ENCODE measurements at places on chromosomes 6 and 20.
A peak's percentile ranks its signal among the peaks of the same experiment; 100 is the strongest.

GRCh38 chr6:3209114-3210023, 18.1 kb downstream of the TUBB2B start:
- no peak for DNase-seq

DNA sequence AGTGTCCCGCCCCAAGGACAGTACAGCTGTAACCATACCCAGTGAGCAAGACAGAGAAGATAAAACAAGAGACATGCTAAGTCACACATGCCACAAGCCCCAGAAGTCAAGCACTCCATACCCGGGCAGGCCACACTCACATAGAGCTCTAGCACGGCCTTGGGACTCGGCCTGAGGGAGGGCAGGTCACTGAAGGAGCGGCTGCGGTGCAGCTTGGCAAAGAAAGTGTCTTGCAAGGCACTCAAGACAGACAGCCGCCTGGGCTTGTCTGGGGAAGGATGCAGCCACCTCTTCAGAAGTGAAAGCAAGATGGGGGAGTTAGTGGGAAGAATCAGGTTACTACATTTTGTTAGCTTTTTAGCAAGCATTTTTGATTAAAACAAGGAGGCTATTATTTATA, 48.7 kb upstream of the ARMH2 start:
- DNase-seq, result no peak

DNA sequence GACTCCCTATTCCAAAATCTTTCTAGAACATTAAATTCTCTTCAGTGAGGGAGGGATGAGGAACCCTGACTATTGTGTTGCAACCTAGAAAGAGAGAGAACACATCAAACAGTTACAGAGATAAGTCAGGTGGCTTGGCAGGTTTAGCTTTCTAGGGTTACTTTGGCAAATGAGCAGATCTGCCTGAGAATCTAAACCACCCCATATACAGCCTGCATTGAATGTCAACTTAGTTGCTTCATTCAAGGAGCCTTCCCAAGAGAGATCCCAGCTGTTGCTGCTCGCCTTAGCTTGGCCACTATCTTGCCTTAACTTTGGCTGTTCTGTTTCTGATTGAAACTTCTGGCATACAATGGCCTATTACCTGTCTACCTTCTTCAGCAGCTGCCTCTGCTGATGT, 74.7 kb upstream of the TCF21 start:
- DNase-seq, result no peak

GRCh38 chr6:156954191-156954590, 177.0 kb downstream of the ARID1B start:
- DNase-seq, result no peak

DNA sequence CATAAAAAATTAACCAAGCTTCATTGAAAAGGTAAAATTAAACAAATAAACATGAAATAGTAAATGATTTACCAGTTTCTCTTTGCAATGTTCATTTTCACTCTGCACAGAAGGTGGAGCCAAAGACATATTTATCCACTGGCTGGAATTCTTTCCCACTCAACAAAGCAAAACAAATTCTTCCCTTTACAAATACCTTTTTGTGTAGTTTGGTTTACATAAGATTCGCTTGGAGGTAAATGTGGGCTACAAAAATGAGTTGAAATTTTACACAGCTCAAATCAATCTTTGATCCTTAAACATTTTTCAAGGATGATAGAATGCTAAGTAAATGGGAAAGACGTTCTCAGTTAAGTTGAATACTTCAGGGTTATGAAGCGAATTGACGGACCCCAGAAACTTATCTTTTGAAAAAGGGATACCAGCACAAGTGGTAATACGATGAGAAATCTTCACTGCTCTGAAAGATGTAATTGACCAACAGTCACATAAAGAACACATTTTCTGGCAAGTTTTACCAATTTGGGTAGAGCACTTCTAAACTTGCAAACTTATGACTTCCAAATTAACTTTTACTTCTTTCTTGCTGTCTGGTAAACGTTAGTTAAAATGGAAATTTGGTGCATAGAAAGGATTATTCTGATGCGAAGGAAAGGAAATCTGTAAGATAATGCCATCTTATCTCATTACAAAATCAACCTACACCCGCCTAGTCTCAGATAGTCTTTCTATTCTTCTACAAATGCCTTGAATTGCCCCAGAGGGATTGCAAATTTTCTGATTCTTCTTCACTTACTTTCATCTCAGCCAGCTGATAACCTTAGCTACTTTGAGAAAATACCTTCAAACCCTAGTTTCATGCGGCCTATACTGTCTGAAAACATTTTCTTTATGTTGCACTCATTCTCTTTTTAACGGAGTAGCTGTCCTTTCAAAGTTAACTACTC, 4.7 kb upstream of the GJA1 start:
- peak; percentile 37 for DNase-seq

DNA sequence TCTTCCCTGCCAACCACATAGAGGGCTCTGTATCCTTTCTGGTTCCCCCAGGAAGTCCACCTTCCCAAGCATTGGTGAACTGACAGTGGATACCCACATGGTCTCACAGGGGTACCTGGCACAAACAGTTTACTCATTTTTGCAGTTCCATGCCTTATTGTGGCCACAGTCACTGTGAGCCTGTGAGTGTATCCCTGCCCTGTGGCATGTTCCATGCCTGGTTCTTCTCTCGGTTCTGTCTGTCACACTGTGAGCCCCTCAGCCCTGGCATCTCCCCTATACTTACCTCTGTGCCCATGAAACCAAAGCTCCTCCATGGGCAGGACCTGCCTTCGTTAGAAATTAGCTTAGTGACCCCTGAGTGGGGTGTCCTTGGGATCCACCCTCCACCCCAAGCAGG, 107.8 kb downstream of the TOX2 start:
- DNase-seq, result no peak

- no peak for DNase-seq
These were observed 34.9 kb downstream of the CYP21A2 start for GRCh38 chr6:32073101-32073500.

DNA sequence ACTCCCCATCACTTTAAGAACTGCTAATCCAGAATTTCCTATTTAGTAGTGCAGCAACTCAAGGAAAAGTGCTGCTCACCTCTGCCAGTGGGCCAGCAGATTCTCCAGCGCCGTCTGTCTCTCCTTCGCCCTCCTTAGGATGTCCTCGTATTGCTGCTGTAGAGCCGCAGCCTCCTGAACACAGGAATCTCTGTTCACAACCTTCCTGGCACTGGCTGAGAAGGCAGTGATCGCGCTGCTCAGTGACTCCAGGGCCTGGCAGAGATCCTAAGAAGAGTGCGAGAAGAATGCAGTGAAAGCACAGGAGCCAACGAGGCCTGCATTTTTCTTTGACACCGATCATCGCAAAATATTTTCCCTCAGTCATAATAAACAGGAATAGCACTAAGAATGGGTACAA, 209.0 kb downstream of the SYNE1 start:
- no peak for DNase-seq

DNA sequence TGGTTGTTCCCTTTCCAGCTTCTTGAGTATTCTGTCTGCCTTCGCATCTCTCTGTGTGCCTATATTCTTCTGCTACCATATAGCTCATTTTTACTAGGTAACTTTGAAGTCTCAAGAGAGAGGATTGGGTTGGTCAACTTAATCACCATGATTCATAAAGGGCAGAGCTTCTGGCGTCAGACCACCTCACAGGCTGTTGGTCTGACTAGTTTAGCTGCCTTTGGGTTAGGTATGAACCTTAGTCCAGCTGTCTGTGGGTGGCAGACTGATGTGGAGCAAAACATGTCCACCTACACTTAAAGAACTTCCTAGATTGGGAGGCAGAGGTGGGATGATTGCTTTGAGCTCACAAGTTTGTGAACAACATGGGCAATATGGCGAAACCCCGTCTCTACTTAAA, 192.2 kb upstream of the SGK1 start:
- peak; percentile 77 for DNase-seq

- peak; percentile 80 for DNase-seq
These were observed 37.6 kb upstream of the HINT3 start for GRCh38 chr6:125918681-125919566.

- DNase-seq, result no peak
These were observed 59.2 kb downstream of the AKAP12 start for GRCh38 chr6:151299011-151299410.

- no peak for DNase-seq
These were observed 94.7 kb downstream of the RPP40 start for GRCh38 chr6:4909063-4909706.

DNA sequence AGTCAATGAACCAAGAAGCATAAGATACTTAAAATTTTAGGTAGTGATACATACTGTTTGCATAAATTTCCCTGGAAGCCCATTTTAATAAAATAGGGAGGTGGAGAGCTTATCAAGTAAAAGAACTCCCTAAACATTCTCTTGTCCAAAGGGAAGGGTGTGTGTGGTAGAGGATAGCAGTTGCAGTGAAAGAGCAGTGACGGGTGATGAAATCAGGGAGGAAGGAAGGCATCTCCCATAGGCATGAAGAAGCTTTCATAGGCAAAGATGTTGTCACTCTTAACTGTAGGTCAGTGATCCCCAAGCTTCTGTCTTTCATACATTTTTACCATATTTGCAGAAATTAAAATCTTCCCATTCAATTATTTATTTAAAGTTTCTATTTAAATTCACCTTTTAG, 60.0 kb upstream of the ZNF831 start:
- peak; percentile 52 for DNase-seq

DNA sequence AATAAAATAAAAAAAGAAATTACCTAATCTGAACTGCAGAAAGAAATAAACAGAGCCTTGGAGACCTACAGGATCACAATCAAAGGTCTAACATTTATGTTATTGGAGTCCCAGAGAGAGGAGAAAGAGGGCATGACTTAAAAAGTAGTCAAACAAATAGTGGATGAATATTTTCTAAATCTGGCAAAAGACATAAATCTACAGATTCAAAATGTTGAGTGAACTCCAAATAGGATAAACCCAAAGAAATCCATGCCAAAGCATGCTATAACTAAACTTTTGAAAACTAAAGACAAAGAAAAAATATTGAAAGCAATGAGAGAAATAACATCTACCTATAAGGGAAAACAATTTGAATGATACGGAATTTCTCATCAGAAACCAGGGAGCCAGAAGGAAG, 38.2 kb downstream of the PSMB1 start:
- DNase-seq, result no peak

DNA sequence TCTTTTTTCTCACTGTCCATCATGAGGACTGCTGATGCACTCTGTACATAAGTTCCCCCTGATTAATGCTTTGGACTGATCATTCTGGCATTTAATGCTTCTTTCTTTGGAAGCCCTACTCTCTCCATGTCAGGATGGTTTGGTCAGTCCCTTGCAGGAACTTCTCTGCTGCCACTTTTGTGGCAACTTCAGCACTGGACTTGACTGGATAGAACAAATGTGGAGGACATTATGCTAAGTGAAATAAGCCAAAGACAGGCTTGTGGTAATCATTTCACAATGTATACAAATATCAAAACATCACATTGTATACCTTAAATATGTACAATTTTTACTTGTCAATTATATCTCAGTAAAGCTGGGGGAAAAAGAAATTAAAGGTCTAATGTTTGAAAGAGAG, 12.2 kb upstream of the BRPF3 start:
- DNase-seq, result no peak

DNA sequence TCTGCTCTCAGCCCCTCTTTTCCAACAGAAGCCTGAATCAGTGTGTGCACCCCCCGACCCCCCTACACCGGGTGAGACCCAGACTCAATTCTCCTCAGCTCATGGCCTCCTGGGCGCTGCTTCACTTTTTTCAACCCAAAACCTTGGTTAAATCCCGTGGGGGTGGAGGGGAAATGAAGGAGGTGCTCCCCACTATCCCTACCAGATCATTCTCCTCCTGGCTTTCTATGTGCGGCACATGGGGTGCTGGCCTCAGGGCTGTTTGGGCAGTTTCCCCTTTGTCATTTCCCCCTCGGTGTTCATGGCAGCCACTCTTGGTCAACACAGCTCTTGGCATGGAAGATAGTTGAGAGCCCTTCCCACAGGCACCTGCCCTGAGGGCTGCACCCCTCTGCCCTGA, 4.6 kb downstream of the CST4 start:
- no peak for DNase-seq
